ENCODE measurements at places on chromosomes 3 and 15.

- DNase-seq = no peak
These were observed 176.4 kb downstream of the ISL2 start for GRCh38 chr15:76512971-76513370.

GRCh38 chr15:42045211-42045615 is 24.4 kb upstream of the PLA2G4E start:
- no peak for DNase-seq

DNA sequence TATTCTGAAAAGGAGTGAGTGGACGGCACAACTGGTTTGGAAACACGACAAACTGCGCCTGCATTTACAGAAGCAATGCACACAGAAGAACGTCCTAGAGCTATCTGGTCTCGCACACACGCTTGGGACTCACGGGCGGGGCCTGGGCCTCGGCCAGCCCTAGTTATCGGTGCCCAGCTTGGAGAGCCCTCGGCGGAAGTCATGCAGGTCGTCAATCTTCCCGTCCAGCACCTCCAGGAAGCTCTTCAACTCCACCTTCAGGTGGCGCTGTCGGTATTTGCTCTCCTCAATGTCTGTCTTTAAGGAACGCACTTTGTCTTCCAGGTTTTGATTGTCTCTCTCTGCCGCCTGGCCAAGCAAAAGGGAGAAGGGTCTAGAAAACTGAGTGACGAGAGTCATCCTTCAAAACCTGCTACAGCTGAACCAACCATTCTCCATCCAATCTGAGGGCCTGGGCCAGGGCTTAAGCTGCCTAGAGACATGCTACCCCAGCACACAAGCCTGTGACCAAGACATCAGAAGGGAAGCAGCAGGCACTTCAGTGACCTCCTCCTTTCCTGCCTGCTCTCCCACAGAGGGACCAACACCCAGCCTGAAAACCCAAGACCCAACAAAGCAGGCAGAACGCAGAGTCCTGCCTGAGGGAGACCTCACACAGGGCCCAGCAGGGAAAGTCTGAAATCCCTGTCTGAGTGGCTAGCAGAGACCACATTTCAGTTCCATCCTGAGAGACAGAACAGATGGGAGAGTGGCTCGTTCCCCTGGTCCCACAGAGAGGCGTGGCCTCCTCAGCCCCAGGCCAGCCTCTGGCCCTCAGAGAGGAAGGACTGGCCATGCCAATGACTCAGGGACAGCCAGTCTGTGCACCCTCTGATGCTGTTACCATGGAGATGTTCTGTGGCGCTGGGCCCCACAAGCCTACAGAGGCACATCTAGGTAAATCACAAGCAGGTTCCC is 40.4 kb downstream of the WHAMM start:
- no peak for DNase-seq

DNA sequence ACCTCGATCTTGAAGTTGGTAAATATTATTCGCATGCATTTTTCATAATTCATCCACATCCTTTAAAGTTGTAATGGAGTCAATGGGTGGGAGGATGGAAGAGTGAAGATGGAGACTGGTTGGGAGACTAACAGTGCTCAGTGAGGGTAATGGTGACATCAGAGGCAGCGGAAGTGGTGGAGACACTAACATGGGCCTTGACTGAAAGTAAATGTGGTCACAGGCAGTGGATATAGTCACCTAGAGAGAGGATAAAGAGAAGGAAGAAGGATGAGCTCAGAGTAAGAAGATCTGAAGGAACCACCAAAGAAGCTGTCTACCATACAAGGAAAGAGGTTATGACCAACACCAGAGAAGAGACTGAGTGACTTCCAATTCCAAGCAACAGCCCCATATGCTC is 281.6 kb upstream of the STT3B start:
- no peak for DNase-seq

- DNase-seq = no peak
These were observed 33.6 kb downstream of the PARP14 start for GRCh38 chr3:122714273-122714672.

DNA sequence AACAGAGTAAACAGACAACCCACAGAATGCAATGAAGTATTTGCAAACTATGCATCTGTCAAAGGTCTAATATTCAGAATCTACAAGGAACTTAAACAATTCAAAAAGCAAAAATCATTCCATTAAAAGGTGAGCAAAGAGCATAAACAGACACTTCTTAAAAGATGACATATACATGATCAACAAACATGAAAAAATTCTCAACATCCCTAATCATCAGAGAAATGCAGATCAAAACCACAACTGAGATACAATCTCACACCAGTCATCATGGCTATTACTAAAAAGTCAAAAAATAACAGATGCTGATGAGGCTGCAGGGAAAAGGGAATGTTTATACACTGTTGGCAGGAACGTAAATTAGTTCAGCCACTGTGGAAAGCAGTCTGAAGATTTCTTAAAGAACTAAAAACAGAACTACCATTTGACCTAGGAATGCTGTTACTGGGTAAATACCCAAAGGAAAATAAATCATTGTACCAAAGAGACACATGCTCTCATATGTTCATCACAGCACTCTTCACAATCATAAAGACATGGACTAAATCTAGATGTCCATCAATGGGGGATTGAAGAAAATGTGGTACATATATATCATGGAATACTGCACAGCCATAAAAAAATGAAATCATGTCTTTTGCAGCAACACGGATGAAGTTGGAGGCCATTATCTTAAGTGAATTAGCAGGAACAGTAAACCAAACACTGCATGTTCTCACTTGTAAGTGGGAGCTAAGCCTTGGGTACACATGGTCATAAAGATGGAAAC is 393.3 kb upstream of the CBLB start:
- DNase-seq = no peak

- DNase-seq = no peak
These were observed 15.5 kb upstream of the CPEB1 start for GRCh38 chr15:82662641-82663040.

GRCh38 chr3:75049533-75049932 is 435.1 kb upstream of the CNTN3 start:
- DNase-seq = no peak

DNA sequence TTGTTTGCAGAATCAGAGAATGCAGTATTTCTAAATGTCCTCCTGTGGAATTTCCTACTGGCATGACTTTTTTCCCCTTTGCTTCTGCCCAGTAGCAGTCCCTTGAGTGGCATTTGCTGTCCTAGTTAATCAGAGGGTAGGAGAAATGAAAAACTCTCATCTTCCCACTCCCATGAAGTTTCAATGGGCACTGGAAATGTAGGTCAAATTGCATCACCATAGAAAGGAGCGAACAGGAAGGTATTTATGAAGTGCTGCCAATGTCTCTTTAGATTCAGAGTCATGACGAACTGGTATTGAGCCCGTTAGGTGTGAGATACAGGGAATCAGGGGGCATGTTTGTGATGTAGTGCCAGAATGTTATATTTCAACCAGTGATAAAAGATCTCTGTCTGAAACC is 23.2 kb downstream of the ATXN7 start:
- no peak for DNase-seq

GRCh38 chr3:51712511-51712931 is 5.7 kb downstream of the GRM2 start:
- DNase-seq = no peak

GRCh38 chr15:64969401-64969800 is 20.3 kb downstream of the SPG21 start:
- DNase-seq = no peak

DNA sequence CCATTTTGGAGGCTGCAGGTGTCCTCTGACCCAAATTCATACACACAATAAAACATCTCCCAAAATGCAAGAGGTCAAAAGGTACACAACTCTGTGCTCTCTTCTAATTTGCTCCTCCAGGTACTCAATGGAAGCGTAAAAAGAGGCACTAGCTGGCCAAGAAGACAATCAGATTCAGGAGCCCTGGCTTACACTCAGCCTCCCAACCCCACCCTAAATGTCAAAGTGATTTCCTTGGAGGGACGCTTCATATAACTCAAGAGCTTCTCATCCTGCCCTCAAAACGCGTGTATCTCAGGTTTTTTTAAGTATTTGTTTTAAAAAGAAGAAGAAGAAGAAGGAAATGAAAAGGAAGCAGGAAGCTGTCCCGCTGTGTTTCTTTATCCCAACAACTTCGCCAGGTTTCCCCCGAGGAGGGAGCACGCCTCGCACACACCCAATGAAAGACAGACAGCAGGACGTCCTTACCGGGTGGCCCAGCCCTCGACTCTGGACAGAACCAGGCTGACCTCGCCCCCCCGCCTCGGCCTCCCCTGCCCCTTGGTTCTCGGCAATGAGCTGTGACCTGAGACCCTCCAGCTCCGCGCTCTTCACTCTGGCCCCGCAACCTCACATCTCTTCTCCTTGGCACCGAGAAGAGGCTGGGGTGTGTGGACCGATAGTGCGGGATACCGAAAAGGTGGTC is 620.7 kb upstream of the ZNF385D start:
- DNase-seq = no peak

- no peak for DNase-seq
These were observed 513.4 kb downstream of the FHIT start for GRCh38 chr3:60737633-60738399.

DNA sequence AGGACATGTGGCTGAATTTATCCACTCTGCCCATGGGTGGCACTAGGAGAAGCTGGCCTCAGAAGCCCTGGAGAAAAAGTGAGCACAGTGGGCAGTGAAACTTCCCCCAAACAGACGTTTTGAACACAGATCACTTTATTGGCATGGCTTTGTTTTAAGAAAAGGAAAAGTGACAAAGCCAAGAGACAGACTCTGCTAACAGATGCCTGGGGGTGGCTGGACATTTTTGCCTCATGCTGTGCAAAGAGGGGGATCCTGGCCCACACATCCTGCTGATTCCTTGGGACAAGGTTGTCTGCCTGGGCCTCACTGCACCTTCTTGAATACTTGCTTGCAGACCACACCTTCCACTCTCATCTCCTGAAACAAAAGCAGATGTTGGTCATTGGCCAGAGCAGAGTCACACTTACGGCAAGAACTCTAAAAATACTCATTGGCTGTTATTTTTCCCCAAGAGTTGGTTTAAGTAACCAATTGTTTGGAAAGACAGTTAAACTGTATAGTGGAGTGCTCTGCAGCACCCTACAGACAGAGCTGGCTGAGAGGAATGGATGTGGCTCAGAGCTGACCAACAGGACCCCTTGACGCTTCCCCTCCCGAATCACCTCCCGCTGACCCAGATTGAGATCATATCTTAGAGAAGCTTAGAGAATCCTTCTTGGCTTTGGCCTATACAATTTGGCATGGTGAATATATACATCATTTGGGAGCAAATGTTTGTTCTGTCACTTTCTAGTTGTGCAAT is 22.0 kb downstream of the RBP1 start:
- no peak for DNase-seq

DNA sequence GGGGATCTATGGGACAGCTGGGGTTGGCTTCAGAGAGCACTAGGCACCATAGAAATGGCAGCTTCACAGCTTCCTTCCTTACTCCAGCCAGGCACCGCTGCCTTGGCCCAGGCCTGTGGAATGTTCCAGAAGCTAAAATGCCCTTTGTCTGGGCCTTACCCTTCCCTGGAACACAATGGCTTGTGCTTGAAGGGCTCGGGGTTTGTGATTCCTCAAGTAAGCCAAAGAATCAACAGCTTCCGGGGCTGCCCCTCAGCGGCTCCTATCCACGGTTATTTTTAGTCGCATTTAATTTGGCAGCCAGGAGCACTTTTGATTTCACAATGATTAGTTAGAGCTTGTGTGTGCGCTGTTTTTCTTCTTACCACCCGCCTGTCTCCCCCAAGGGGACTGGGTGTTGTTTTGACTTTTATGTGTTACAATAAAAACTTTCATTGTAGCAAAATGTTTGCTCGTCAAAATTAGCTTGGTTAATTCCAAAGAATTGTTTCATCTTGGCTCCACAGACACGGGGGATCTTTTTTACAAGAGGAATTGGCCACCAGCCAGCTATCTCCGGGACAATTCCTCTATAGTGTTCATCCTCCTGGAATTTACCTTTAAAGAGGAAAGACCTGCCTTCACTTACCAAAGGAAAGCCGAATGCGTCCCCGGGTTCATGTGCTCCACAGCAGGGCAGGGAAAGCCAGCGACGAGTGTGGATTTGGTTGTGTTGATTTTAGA is 73.8 kb downstream of the TLE3 start:
- DNase-seq = peak; percentile 34

GRCh38 chr3:46959161-46959511 is 17.4 kb downstream of the CCDC12 start:
- no peak for DNase-seq

DNA sequence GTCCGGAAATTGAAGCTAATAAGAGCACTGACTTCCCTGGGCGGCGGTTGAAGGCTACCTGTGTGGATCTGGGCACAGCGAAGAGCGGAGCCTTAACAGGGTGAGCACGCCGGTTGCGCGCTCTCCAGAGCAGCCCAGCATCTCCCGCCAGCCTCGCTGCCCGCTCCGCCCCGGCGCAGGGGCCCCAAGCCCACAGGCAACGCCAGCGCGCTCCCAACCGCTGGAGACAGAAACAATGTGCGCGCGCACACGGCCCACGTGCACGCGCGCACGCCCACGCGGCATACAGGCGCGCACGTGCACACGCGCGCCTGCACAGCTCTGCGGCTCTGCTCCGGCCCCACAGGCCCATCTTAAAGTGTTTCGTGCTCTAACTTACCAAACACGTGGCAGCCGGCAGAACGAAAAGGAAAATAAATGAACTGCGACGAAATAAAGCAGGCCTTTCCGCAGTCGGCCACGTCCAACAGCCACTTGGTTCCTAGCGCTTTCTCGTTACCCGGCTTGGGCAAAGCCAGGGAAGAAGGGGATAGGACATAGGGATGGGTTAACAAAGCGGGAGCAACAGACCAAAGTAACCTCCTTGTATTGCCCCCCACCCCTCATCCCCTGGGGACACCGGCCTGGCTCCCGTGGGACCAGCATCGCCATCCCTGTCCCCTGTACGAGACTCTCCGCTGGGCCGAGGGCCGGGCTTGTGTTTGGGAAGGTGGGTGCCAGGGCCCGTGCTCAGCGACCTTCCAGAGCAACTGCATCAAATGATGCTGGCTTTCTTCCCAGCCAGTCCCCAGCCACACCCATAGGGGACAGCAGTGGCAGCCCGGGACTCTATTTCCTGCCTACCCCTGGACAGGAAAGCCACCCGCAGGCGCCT is 203.7 kb downstream of the ABHD5 start:
- no peak for DNase-seq

GRCh38 chr3:87175732-87176131 is 51.4 kb upstream of the CHMP2B start:
- no peak for DNase-seq

DNA sequence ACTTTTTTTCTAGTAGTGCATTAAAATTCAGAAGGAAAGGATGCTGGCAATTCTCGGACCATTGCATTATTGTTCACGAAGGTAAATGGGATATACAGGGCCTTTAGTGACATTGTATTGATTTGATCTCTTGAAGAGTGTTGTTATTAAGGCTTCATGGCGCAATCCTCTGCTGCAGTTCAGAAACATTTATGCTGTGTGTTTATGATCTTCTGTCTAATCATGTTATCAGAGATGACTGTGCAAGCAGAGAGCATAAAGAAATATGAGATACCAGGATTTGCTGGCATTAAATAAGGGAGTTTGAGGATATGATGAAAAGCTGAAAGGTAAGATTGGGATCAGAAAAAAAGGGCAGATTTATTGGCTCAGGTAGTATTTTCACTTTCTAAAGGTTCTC is 180.6 kb downstream of the EPHA6 start:
- DNase-seq = no peak

DNA sequence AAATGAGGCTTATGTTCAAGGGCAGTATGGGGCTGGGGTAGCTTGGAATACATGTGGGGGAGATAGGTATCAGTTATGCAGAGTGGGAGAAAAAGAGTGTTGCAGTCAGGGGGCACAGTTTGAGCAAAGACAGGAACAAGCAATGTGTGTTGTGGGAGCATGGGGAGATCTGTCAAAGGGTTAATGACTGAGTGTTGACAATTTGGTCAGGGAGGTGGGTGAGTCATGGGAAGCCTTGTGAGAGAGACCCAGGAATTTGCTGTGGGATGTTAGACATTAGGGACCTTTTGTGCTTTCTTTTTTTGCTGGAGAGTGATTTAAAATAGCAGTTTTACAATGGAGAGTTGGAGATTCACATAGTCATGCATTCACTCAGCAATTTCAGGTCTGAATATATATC is 221.6 kb upstream of the NR2E3 start:
- no peak for DNase-seq
